ENCODE measurements at places on chromosomes 2 and 18. TPM values are rescaled to one million over a fixed set of nuclear protein-coding genes. Genes with fewer than 3 reads are reported as not detected.

Gene NAT8
- not detected for total RNA-seq

Gene ANTXR1
- total RNA-seq = 11.4 TPM

Gene GCG
- not detected for total RNA-seq

Gene CD28
- not detected for total RNA-seq

Gene CNNM3
- total RNA-seq = 4.7 TPM

Gene SPP2
- not detected for total RNA-seq

Gene CYP1B1
- 56.9 TPM for total RNA-seq

Gene ACAA2
- total RNA-seq = 39.5 TPM

Data from airway epithelial cell (primary cell).